Neural progenitor cell (in vitro differentiated cells): ENCODE measurements at places on chromosomes 6 and 20. TPM values are rescaled to one million over a fixed set of nuclear protein-coding genes. Genes with fewer than 3 reads are reported as not detected.

DNA sequence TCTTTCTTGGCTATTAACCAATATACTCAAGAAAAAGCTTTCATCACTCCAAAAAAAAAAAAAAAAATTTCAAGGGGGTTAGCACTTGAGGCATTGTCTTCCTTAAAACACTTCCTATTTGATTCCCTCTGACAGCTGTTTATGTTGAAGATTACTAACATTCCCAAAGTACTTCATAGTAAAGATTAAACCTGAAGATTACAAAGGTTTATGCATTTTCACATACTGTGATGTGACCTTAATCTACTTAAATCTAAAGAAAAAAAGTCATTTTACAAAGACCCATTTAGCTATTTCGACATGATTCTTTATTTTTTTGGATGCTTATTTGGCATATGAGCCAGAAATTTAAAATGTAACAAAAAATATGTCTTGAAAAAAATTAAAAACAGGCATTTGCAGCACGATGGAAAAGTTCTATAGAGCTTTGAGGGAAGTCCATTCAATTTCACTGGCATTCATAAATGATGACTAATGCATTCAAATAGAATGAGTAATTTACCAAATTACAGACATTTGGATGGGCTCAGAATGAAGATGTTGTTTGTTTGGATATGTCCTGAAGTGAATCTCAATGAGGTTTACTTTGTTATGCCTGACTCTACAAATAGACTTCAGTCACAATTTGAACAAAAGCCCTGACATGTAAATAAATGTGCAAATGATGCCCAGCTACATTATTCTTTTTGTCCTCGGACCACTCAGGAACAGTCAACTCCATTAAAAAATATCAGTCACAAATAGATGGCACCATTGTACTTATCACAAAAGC, 674.6 kb upstream of the MARCKS start:
- no peaks in the 10 kb centered on the region for H3K36me3 ChIP-seq
- H3K4me1 ChIP-seq = no peaks in the 10 kb centered on the region
- no peak for DNase-seq
- H3K27me3 ChIP-seq = no peaks in the 10 kb centered on the region
- H3K27ac ChIP-seq = no peak overlapping the region

Gene BTN2A1
- 11.6 and 14.2 TPM in 2 replicates for total RNA-seq

DNA sequence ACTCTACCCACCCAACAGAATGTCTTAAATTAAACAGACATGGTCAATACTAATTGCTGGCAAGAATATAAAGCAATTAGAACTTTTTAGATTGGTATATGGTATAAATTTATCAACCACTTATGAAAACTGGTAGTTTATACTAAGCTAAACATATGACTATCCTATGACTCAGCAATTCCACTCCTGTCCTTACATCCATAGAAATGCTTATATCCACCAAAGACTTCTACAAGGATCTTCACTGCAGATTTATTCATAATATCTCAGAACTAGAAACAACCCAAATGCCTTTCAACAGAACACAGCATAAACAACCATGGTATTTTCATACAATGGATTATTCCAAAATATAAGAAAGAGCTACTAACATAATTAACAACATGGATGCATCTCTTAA, 4.6 kb downstream of the ZNF184 start:
- DNase-seq = no peak
- H3K4me1 ChIP-seq = peaks cover 15% of the 10 kb centered on the region
- H3K36me3 ChIP-seq = peaks cover 5% of the 10 kb centered on the region
- H3K4me3 ChIP-seq = no peak overlapping the region

GRCh38 chr6:144305985-144306384, 20.9 kb downstream of the UTRN start:
- H3K27ac ChIP-seq = no peak overlapping the region
- peaks cover 15% of the 10 kb centered on the region for H3K4me1 ChIP-seq
- no peaks in the 10 kb centered on the region for H3K36me3 ChIP-seq
- no peak for DNase-seq

- no peak overlapping the region for H3K27ac ChIP-seq
- peaks cover 12% of the 10 kb centered on the region for H3K4me1 ChIP-seq
- H3K36me3 ChIP-seq = peaks cover 6% of the 10 kb centered on the region
- DNase-seq = no peak
- H3K4me3 ChIP-seq = no peak overlapping the region
Observed at GRCh38 chr20:63217706-63218105, 1.8 kb upstream of the YTHDF1 start.

Gene TMEM151B
- total RNA-seq = 0.13 and 1.4 TPM in 2 replicates

GRCh38 chr6:408599-409102, 17.1 kb downstream of the IRF4 start:
- H3K4me1 ChIP-seq = no peaks in the 10 kb centered on the region
- peak overlapping the region; percentile 18 for H3K4me3 ChIP-seq
- no peaks in the 10 kb centered on the region for H3K36me3 ChIP-seq
- no peaks in the 10 kb centered on the region for H3K27me3 ChIP-seq
- H3K27ac ChIP-seq = no peak overlapping the region

Gene EYA2
- 1.8 and 2.1 TPM in 2 replicates for total RNA-seq

- DNase-seq = peak; percentile 73
- no peak overlapping the region for H3K27ac ChIP-seq
- H3K4me3 ChIP-seq = peak overlapping the region; percentile 48
Observed at GRCh38 chr6:45663251-45664221, 285.8 kb upstream of the SUPT3H start.

Gene PCSK2
- total RNA-seq = 0.07 TPM in 1 of 2 replicates, not detected in the other

Gene TNNC2
- 0.81 TPM in 1 of 2 replicates, not detected in the other for total RNA-seq
